ENCODE measurements at places on chromosomes 2 and 18.

DNA sequence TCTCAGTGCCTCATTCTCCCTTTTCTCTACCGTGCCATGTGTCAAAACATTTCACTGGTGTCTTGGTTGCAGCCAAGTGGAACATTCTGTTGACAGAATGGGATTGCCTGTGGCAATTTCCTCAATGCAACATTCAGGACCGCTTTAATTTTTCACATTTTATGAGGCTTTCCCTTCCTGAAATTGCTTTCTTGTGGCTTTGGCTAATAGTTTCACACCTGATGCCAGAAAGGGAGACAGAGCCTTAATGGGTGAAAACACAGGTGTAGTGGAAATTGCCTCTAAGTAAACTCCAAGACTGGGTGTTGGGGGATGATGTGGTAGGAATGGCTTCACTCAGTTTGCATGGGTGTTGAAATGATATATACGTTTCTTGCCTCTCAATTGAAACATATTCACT lies 278.3 kb downstream of the TSN start:
- no peak for DNase-seq

DNA sequence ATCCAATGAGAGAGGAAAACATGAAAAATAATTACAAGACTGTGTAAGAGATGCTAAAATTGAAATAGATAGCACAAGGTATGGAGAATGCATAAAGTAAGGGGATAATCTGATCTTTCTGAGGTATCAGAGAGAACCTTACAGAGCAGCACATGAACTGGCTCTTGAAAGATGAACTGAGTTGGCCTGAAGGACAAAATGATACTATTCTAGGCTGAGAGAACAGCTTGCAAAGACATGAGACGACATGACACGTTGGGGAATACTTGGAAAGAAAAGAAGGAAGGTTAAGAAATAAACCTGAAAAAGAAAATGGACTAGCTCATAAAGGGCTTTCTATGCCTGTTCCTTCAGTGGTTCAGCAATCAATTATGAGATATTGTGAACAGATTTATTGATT lies 152.7 kb upstream of the MYO3B start:
- DNase-seq, result no peak

DNA sequence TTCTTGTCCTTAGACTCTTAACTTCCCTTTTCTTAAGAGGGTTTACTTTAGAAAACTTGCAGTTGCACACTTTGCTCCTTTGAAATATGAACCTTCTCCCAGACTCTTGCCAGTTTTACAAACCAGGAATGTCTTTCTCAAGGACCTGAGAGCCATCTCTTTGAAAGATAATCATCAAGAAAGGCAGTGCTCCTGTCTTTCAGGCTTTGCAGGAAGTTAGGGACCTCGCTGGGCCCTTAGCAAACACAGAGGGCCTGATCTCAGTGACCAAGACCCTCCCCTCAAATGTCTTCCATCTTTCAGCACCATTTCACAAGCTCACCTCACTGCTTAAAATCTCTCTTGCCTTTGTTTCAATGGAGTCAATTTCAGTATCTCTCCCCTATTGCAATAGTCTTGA lies 32.0 kb upstream of the NYAP2 start:
- no peak for DNase-seq

DNA sequence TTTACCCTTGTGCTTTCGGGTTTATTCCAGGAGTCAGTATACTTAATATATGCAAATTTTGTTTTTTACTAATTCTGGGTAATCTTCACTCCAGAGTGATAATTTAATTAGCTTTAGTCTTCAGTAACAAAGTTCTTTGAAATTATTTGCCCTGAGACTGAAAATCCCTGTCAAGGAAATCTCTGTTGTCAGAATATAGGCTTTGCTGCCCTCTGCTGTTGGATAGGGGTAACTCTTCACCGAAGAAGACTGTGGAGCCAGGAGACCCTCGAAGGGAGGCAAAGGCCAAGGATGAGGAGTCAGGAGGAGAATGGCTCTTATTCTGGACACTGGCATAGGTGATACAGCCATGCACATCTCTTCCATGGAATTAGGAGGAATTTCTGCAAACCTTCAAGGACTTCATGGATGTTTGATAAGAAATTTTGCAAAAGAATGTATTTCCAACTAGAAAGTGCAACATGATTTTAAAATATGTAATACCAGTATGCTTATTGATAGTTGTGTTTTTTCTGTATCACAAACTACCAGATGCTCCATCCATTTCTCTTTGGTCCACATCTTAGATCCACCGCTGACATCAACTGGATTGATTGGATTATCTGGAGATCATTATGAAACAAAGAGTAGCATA lies 182.3 kb downstream of the RDH14 start:
- DNase-seq, result peak; percentile 29

GRCh38 chr18:845152-845819 lies 33.2 kb upstream of the YES1 start:
- no peak for DNase-seq

GRCh38 chr2:19282305-19282704 lies 76.1 kb downstream of the OSR1 start:
- no peak for DNase-seq

DNA sequence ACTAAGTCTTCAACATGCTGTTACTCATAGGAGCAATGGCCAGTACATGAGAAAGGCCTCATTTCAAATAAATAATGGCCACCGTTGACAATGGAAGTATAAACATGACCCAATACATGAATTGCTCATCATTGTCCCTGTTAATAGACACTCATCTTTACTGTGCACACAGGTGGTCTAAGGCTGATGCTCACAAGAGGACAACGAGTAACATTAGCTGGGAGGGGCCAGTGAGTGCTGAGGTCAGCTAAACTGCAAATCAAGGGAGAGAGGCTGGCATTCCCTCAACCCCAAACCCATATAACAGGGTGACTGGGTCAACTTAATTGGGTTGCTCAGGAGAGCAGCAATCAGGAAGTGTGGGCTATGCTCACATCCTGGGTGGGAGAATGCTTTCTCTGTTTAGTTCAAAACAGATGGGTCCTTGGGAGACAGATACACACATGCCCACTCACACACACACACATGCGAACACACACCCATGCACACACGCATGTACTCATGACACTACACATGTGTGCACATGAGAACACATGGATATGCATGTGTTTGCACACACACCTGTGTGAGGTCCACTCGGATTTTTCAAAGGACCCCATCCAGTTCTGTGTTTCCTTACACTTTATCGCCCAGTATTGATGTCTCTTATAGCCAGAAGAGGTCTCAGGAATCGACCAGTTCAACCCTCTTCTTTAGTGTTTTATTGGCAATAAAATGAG lies 172.0 kb downstream of the INHBB start:
- no peak for DNase-seq

DNA sequence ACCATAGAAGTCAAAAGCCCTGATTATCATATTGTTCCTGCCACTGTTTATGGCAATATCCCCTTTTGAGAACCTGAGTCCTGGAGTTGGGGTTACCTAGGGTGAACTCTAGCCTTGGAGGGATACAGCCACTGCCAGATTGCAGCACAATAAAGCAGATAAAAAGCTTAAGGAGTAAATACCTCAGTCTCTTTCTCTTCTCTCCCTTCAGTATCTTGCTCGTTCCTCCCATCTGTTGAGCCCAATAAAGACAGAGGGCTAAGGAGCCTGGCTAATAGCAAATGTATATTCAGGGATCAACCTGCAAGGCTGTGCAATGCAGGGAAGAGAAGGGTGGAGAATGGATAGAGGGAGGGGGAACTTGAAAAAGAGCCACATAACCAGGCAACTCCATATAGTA lies 8.0 kb upstream of the DPP4 start:
- DNase-seq, result no peak

- no peak for DNase-seq
These were observed 75.3 kb upstream of the CYP26B1 start for GRCh38 chr2:72222829-72223564.

DNA sequence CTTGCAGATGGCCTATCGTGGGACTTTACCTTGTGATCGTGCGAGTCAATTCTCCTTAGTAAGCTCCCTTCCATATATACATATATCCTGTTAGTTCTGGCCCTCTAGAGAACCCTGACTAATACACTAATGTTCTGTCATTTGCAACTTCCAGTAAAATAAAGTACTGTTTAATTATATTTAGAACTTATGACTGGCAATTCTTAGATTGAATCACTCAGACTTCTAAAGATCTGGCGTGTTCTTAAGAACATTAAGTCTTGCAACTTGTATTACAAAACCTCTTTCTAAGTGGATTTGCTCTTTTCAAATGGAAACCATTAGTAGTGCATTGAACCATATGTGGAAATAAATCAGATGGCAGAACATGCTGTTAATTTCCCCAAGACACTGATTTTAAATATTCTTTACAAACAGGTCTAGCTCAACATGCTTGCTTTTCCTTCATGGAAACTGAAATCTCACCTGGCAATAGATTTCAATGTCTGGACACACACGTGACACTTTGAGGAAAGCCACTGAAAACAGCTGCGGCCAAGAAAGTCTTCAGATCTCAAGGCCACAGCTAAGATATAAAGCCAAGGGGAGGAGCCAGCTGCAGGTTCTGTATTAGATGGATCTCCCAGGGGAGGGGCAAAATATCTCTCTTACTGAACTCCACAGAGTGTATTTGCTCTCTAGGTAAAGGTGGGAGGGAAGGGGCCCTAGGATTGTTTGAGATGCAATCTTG lies 50.6 kb downstream of the PMAIP1 start:
- DNase-seq, result no peak

DNA sequence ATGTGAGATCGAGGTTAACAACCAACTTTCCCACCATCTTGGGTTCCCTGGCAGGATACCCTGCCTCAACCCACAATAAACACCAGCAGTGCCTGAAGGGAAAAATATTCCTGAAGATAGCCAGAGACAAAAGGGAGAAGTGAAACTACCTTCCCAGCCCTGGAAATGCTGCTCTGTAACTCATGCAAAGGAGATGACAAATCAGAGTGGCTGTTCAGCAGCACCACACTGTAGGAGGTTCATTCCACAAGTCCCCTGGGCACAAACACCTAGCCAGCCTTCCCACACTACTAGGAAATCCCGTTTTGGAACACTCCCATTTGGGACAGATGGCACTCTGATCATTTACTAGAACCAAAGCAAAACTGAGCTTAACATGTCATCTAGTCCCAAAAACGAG lies 190.7 kb upstream of the RBBP8 start:
- DNase-seq, result no peak

GRCh38 chr2:55965966-55966365 lies 42.4 kb upstream of the EFEMP1 start:
- DNase-seq, result no peak

DNA sequence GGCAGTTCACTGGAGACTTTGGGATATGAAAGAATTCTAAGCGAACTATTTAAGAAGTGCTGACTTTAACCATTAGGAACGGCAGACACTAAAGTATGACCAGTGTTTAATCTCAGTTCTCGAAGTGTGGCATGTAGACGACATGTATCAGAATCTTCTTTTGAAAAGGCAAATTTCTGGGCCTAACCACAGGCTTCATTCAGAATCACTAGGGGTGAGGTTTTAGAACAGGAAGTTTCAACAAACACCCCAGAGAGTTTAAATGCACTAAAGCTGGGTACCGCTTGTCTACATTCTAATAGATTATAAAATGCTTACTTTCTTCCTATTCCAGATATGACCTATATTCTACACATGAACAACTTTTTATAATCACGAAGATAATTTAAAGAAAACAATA lies 180.3 kb downstream of the ANKRD44 start:
- no peak for DNase-seq

DNA sequence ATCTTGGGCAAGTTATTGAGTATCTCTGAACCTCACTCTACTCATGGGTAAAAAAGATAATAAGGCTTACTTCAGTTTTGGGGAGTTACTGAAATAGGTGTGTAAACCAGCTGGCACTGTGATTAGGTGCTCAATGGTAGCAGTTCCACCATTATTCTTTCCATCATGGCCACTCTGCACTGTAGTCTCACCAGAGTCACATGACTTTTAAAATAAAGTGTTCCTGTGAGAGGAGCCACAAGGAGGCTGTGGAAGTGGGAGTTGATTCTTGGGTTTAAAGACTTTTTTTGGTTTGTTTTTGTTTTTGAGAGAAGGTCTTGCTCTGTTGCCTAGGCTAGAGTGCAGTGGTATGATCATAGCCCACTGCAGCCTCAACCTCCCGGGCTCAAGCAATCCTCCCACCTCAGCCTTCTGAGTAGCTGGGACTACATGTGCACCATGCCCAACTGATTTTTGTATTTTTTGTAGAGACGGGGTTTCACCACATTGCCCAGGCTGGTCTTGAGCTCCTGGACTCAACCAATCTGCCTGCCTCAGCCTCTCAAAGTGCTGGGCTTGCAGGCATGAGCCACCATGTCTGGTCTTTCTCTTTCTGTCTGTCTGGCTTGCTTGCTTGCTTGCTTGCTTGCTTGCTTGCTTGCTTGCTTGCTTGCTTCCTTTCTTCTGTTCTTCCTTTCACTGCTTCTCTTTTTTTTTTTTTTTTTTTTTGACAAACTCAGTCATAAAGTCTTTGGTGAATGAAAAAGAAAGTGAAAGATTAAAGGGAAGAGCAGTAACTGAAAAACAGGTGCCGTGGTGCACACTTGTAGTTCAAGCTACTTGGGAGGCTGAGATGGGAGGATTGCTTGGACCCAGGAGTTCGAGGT lies 21.2 kb upstream of the ACVR1 start:
- DNase-seq, result no peak

- DNase-seq, result no peak
These were observed 818.9 kb upstream of the ACVR2A start for GRCh38 chr2:147025646-147026585.

GRCh38 chr2:49248506-49248905 lies 94.2 kb upstream of the FSHR start:
- DNase-seq, result no peak

DNA sequence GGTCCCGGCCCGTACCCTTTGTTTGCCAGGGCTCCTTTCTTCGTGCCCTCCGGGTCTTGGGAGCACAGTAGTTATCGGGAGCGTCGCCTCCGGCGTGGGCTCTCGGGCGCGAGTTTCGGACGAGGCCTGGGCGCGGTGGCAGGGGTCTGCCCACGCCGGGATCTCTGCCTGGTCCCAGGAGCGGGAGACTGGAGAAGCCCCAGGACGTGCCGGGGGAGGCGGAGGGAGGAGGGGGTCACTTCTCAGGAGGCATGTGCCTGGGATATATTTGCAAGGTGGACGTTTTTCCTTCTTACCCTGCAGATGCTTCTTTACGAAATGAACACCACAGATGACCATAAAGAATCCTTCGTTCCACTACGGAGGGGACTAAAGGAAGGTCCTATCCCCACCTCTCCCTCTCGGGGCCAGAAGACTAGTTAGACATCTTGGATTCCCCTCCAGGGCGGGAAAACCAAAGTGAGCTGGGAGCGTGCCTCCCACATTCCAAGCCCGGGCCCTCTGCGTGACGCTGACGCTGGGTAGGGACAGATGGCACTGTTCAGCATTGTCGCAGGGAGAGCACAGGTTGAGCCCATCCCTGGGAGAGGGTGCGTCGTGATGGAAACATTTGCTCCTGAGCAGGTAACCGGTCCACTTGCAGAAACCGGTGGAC lies 483 bp upstream of the FHL2 start:
- no peak for DNase-seq

DNA sequence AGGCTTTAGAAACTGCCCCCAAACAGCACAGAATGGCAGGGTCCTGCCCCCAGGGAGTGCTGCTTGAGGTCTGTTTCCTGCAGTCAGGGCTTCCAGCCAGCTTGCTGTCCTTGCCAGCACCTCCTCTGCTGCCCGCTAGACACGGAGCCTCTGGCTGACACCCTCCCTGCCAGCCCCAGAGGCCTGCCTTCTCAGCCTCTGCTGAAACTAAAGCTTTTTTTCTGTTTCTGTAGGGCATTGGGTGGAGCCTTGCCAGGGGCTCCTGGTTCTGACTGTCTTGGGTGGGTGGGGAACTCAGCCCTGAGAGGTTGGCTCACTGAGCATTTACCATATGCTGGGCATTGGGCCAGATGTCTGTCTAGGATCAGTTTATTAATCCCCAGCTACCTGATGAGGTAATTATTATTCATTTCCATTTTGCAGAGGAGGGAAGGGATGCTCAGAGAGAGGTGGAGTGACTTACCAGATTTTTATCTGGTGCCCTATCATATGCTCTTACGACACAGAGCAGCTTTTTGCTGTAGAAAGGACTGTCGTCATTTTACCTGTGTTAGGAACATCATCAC lies 35.4 kb downstream of the INPP4A start:
- DNase-seq, result no peak
